Activated T-cell treated with anti-CD3 and anti-CD28 coated beads, Interleukin-2, amount 50 U/mL, for 4 hours (primary cell): ENCODE measurements at places on chromosomes 7 and 10. TPM values are rescaled to one million over a fixed set of nuclear protein-coding genes. Genes with fewer than 3 reads are reported as not detected.

LGI1 gene
- not detected for total RNA-seq

GRCh38 chr7:45238806-45239205 is 81.2 kb downstream of the RAMP3 start:
- no peak for DNase-seq

DNA sequence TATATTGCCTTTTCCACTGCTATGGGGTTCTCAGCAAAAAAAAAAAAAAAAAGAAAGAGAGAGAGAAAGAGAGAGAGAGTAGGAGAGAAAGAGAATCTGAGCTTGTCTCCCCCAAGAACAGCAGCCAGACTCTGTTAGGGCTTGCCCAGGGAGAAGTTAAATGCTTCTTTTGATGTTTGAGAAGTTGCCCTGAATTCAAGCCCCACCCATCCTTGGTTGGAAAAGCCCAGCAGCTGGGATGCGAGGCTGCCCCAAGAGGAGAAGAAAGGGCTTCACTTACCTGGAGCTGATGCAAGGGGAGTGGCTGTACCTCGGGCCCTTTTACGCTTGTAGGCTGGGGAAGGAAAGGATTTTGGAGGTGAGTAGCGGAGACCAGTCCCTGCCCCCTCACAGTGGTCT is 20.9 kb upstream of the MGMT start:
- no peak for DNase-seq

DNA sequence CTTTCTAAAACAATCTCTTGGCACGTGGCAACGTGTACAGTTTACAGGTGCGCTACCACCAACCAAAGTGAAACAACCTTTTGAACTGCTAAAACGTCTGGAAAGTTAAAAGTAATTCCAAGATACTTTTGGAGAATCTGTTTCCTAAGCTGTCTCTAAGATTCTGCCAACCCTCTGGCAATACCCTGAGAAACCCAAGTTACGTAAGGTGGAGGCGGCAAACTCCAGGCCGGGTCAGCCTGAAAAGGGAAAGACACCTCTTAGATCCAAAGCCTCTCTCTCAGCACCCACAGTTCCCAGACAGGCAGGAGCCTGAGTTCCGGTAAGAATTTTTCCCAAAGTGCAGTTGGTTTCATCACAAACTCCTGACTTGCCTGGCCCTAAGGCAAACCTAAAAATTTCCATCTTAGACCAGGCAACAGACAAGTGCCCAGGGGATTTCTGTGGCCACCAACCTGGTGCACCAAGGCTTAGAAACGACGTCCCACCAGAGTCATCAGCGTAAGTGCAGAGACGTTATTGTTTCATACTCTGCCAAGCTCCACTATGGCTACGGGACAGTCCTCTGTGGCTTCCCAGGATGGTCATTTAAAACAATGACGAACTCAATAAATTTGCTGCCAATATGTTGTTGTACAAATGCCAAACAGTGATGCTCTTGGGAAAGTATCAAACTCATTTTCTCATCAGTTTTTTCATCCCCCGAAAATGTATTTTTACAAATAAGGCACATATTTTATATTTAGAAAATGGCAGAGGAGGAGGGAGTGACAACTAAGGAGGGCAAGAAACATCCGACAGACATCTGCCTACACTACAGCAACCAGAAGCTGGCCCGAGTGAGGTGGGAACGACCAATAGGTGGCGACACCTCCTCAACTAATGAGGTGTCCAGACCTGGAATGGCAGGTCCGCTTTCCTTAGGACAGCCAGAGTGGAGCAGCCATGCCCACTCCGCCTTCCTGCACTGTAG is 205.8 kb upstream of the FRMD4A start:
- peak; percentile 38 for DNase-seq

GRCh38 chr10:566241-566885 is 123.1 kb downstream of the DIP2C start:
- DNase-seq: no peak

FBXL15 gene
- total RNA-seq: 17.7 TPM

DNA sequence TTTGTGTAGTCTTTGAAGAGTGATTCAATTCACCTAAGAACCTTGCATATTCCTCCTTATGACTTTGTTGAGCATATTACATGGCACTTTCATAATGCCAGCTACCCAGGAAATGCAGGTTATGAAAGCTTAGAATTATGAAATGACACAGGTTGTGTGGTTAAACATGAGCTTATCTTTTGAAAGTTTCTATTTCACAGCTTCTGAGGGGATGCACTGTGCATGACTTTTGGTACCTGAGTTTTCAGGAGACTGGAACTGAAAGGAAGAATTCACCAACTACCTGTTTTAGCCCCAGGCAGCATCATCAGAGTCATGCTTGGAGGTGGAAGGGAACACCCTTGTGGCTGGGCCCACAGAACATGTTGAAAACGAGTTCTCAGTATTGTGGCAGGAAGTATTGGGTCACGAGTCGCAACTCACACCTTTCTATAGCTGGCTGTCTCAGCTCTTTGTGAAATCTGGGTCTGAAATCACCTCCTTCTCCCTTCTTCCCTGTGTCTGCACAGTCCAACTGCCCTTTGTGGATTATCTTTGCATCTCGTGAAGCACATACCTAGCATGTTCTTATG is 228.2 kb downstream of the PTEN start:
- peak; percentile 44 for DNase-seq

GRCh38 chr10:26225322-26225721 is 8.7 kb downstream of the GAD2 start:
- DNase-seq: no peak

GRCh38 chr10:119153661-119154060 is 11.9 kb downstream of the SFXN4 start:
- DNase-seq: no peak

GRCh38 chr7:151631570-151631952 is 111.9 kb upstream of the RHEB start:
- peak; percentile 18 for DNase-seq

- DNase-seq: no peak
Observed at GRCh38 chr10:124301736-124302135, 117.0 kb downstream of the OAT start.
